CD4-positive, alpha-beta T cell treated with Interleukin-2 at 100 ng/mL for 4 hours (primary cell): ENCODE measurements at places on chromosomes 1 and 21.

DNA sequence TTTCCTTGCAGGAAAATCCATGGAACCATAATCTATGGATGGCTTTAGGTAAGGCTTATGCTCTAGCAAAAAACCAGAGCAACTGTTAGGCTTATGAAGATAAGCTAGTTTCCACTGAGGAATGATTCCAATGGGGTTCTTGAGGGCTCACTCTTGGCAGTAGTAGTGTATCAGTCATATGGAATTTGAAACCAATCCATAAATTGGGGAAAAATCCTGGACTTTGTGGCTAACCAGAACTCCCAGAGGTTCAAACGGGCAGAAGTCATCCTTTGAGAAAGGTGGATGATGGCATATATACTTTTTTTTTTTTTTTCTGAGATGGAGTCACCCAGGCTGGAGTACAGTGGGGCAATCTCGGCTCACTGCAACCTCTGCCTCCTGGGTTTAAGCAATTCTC, 54.2 kb upstream of the ATF3 start:
- no peak for DNase-seq

DNA sequence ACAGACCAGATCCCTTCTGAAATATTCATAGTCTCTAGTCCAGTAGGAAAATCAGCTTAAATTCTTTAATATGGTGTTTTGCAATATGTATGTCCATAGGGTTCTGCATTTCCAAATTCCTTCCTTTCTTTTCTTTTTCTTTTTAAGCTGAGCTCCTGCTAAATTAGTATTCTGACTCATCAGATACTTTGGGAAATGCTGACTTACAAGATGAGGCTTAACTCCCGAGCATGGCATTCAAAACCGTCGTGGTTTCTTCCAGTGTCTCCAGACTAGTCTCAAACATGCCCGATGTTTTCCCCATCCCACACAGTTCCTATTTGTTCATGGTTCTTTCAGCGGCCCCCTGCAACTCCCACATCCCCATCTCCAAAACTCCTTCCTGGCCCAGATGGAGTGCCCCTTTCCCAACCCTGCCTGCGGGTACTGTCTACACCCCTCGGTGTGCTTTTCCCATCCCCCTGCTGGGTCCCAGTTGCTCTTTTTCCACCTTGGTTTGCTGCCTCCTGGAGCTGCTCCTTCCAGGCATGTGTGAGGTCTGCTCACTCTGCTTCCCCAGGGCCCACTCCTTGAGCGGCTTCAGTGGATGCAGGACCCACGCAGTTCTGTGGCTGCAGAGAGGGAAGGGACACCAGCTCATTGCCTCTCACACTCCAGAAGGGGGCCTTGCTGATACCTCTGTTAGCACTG, 19.5 kb upstream of the ETV3 start:
- DNase-seq, result no peak

- DNase-seq, result no peak
Observed at GRCh38 chr1:115469703-115470476, 131.8 kb upstream of the NGF start.

- DNase-seq, result no peak
Observed at GRCh38 chr1:241654641-241655040, 2.6 kb downstream of the WDR64 start.

DNA sequence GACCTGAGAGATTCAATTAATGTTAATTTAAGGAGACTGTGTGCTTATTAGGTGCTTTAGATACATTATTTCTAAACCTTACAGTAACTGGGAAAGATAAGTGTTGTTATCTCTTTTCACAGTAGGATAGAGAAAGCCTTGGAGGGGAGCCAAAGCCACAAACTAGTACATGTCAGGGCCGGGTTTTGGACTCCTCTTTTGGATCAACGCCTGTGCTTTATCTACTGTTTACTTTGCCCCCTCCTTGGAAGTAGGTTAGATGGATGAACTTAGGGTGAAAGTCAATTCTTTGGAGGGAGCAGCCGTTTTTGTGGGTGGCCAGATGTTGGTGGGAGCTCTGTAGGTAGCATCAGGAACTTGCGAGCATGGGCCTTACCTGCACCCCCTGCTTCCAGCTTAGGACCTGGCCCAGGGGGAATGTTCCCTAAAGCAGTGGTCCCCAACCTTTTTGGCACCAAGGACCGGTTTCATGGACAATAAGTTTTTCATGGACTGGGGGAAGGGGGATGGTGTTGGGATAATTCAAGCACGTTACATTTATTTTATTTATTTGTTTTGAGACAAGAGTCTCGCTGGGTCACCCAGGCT, 1.7 kb downstream of the HHAT start:
- DNase-seq, result no peak

DNA sequence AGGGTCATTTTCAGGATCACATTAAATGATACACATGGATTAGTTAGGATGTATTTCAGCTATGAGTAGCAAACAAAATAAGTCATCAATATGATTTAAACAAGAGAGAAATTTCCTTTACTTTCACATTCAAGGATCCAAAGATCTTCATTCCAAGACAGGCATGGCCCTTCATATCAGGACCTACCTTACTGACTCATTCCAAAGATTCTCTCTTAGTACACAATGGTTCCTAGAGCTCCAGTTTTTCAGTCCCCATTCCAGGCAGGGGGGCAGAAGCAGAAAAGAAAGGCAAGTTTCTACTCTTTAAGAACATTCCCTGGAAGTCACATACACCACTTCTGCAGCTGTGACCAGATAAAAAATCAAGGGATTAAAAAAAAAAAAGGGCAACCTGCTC, 23.7 kb downstream of the RGS2 start:
- no peak for DNase-seq

GRCh38 chr1:234621657-234622335, 11.8 kb upstream of the IRF2BP2 start:
- DNase-seq, result no peak

GRCh38 chr21:27108701-27109100, 141.8 kb upstream of the ADAMTS5 start:
- DNase-seq, result no peak

GRCh38 chr1:234879147-234880080, 249.2 kb downstream of the TOMM20 start:
- no peak for DNase-seq

DNA sequence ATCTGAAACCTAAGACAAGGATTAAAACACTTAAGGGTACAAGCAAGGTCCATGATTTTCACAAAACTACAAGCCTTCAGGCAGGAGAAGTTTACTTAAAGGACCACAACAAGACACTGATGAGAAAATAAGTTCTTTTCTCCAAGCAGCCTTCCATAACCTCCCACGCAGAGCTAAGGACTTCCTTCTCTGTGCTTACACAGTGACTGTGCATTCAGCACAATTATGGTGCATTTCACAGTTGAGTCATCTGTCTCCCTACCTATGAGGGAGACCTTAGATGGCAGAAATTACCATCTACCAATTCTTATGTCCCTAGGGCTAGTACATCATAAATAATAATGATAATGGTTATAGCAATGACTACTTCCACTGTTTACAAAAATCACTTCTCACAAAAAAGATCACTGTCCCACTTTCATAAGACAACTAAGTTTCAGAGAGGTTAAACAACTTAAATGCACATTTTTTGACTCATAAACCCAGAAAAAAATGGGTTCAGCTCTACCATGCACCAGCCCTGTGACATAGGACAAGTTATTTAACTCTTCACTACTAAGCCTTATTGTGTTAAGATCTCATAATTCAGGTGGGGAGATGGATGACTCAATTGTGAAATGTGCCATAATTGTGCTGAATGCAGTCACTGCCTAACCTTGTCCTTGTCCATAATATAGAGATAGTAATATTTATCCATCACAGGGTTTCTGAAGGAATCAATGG, 45.3 kb downstream of the TARBP1 start:
- no peak for DNase-seq

DNA sequence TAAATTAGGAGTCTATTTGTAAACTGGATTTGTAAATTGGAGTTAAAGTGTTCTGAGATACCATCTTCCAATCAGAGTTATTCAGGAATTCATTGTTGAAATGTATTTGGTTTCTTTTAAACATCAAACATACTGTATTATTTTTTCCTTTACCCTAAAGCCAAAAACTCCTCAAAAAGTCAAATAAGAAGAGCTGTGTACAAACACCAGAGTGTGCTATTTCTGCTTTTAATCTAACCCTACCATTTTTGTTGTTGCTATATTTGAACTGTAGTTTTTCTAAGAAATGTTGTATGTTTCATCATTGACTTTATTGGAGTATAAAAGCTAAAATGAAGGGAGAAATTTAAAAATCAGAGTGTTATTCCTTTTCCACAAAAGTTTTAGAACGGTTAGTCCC, 35.8 kb downstream of the SLC30A7 start:
- DNase-seq, result no peak

- DNase-seq, result no peak
Observed at GRCh38 chr1:10326251-10326650, 72.6 kb upstream of the PGD start.

DNA sequence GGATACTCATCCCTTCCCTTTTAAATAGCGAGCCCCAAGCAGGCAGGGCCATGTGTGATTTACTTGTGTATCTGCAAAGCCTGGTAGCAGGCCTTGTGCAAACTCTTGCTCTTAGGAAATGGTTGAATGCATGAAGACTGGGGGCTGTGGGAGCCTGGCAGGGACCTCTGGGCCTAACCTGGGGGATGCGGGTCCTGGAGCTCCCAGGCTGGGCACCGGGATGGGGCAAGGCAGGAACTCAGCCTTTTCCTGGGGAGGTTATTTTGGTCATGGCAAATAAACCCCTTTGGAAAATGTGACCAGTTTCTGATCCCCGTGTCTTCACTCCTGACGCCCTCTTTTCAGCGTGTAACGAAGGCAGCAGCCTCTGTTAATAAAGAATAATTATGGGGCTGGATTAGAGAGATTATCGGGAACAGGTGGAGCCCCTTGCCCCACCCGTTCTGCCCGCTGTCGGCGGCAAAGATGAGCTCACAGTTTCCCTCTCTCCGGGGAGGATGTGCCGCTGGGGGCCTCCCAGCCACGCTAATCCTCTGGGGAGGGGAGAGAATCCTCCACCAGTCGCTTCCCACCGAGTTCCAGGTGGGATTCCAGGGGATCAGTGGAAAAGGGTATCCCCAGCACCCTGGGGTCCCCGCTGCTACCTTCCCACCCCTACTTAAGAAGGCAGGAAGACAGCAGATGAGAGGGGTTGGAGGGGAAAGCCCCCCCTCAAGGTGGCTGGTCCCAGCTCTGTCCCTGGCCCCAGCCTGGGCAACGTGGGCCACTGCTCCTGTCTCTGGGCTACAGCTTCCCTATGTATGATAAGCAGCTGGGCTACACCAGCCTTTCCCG, 69.7 kb upstream of the WNT4 start:
- no peak for DNase-seq

GRCh38 chr1:156233426-156234127, 8.4 kb upstream of the BGLAP start:
- DNase-seq, result no peak

GRCh38 chr1:40784141-40784770, 669 bp downstream of the KCNQ4 start:
- DNase-seq, result no peak

- no peak for DNase-seq
Observed at GRCh38 chr1:66752000-66752592, at the start of gene DYNLT5. Gene DYNLT5, plus strand, starts transcription at chr1:66752459. Its CDS starts 2,200 bp downstream, at chr1:66754659.

DNA sequence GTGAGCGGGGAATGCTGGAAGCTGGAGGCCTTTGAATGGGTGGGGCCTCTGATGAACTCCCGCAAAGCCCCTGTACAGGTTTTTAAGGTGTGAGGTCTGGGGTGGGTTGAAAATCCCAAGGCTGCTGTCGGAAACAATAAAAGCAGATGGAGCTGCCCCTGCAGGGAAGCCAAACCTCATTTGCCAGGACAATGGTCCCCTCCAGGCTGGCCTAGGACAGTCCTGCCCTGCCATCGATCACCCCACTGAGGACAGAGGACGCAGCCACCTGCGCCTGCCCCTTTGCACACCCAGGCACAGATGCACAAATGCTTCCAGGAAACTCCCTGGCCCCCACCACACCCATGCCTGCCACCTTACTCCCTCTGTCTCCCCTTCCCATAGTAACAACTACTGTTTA, 4.4 kb downstream of the DRAXIN start:
- no peak for DNase-seq

DNA sequence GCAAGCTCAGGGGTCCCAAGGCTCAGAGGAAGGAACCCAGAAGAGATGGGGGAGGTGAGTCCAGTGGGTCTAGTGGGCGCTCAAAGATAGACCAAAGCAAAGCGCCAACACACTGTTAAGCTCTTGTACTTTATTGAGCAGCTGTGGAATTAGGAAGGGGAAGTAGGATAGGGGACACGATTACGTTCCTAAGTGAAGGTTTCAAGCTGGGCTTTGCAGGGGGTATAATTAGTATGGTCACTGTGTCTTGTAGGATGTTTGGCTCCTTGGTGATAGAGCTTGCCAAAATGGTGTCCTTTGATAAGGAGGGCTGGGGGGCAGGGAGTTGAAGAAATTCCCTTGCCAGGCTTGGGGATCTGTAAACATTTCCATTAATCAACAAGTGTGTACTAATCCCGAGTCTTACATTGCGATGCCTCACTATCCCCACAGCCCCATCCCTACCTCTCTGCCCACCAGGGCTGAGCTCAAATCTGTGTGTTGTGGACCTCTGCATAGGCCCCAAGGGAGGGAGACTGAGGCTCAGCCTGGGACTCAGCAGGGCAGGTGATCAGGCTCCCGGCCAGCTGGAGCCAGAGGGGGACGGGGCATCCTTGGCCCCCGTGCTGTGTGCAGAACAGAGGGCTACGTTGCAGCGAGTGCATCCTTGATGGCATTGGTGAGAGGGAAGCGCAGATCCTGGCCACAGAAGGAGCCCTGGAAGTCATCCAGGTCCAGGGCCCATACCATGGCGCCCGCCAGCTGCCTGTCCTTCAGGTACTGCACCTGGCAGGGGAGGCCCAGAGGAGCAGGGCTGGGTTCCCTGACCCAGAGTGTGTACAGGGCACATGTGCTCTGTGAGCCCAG, 3.4 kb upstream of the MYBPH start:
- DNase-seq, result no peak

DNA sequence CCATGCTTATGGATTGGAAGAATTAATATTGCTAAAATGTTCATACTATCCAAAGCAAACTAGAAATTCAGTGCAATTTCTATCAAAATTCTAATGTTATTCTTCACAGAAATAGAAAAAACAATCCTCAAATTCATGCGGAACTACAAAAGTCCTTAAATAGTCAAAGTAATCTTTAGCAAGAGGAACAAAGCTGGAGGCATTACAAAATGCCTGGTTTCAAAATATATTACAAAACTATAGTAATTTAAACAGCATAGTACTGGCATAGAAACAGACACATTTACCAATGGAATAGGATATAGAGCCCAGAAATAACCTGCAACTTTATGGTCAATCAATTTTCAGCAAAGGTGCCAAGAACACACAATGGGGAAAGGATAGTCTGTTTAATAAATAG, 3.8 kb downstream of the CTSS start:
- no peak for DNase-seq

DNA sequence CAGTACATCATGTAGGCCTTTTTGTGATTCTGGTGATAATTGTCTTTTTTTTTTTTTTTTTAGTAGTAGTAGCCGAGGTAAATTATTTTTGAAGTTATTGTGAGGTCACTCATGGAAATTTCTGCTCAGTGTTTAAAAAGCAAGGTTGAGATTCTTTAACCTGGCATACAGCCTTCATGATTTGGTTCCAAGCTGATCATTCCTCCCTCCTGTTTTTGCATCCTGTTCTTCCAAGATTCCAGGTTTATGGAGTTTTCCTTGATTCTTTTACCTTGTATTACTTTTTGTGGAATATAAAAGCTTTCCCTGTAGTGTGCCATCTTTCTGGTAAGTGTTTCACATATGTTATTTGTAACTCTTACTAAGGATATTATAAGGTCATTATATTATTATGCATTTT, 9.1 kb downstream of the ZFYVE9 start:
- DNase-seq, result no peak
